ENCODE measurements at places on chromosomes 5 and 9.

GRCh38 chr9:128078504-128079434, 10.7 kb downstream of the SLC25A25 start:
- no peak for DNase-seq

- DNase-seq = no peak
These were observed 94.5 kb downstream of the GRIA1 start for GRCh38 chr5:153584960-153585359.

DNA sequence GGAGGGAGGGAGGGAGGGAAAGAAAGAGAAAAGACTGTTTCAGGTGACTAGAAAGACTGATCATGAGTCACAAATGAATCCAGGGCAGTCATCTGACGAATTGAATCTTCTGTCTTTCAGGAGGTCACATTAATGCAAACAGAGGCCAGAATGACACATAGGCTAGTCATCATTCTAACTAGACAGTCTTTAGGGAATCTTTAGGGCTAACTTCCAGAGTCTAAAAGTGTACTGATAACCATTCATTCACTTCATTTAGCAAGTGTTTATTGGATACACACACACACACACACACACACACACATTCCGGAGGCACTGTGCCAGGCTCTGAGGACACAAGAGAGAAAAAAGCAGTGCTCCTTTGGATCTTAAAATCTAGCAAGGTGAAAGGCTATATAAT, 156.7 kb downstream of the EBF1 start:
- DNase-seq = peak; percentile 14

GRCh38 chr9:110116543-110116885, 91.4 kb downstream of the C9orf152 start:
- DNase-seq = peak; percentile 73

DNA sequence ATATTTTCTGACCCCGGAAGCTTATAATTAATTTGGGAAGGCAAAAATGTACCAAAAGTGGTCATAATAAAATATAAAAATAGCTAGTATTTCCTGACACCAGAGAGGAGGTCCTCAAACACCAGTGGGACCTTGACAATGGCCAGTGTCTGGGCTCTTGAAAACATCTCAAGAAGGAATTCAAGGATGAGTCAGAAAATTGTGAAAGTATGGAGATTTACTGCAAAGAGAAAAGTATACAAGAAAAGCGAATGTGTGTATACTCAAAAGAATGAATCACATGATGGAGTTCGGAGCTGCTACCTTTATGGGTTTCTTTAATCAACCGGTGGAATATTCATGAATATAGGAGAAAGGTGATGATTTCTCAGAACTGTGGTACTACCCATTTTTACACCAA, 1709.0 kb upstream of the WWC1 start:
- DNase-seq = no peak

- no peak for DNase-seq
These were observed 49.5 kb downstream of the KLF4 start for GRCh38 chr9:107439991-107440456.

DNA sequence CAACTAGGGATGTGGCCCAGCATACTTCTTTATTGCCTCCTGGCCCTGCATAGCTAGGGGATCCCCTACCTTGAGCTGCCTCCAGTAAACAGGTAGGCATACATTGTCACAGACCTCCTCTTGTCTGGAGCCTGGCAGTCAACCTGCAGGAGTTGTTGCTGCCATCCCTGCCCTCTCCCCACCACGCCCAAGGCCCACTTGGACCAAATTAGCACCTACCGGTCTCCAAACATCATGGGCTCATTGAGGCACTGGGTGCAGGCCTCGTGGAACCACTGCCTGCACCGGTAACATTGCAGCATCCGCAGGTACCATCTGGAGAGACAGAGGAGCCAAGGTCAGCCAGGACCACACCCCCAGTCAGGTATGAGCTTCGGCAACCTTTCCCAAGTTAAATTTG, 10.3 kb downstream of the PHF19 start:
- DNase-seq = no peak

DNA sequence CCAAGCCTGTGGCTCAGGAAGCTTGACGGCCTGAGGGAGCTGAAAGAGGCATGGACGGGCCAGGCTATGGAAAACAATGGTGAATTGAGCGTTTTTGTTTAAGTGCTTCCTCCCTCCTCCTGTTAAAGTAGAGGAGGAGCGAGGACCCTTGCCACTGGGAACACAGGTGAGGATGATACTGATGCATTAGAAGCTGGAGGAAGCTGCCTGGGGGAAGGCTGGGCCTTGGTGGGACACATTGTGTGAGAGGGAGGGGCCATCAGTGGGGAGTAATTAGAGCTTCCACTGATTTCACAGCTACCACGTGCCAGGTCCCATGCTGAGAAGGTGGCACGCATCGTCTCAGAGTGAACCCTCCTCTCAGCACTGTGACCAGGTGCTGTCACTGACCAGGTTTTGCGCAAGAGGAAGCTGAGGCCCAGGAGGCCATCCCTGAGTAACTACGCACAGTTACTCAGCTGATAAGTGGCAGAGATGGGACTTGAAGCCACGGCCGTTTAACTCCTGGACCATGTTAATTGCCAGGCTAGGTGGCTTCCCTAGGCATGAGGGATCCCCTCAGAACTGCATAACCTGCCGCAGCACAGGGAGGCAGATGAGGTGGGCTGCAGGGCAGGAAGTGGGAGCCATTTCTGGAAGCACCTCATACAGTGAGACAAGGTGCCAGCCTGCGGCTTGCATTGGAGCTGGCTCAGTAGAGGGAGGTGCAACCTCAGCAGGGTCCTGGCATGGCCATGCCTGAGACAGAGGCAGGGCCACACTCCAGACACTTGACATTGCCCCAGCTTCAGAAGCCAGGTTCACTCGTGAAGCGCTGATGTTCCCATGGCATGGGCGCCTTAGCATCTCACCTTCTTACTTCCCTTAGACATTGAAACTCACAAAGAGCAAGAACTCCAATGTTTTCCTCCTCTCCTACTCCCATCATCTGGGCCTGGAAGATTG, 195.3 kb upstream of the MVB12B start:
- no peak for DNase-seq

- no peak for DNase-seq
These were observed 31.6 kb upstream of the GARNL3 start for GRCh38 chr9:127232833-127233549.

DNA sequence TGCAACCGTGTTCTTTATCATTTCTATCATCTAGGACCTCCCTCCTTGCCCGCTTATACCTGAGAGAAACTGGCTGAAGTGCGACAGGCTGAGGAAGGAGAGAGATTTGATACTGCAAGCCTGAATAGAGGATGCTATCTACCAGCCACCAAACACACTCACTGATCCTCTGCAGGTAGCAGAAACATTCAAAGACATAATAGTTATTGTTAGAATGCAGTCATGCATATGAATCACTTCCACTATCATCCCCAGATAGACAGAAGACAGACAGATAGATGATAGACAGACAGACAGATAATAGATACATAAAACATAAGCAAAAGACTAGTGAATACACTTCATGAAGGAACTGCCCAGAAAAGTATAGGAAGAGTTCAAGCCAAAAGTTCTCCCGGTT, 32.9 kb downstream of the FAM81B start:
- no peak for DNase-seq

GRCh38 chr5:122420537-122421236, 108.7 kb downstream of the SNCAIP start:
- no peak for DNase-seq

DNA sequence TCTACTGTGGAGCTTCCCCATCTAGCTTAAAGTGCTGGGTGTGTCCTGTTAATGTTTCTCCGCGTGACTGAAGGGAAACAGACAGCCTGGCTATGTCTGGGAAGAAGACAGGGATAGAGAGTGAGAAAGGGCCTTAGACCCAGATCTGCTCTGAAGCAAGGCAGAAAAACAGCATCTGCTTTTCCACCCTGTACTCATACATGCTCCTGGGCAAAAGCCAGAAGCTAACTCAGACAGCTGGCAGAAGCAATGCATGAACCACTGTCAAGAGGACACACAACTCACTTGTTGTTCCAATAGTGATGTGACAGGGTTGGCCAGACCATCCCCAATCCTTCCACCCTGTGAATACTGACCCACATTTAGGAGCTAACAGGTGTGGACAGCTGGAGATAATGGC, 63.3 kb downstream of the DPYSL3 start:
- DNase-seq = no peak

DNA sequence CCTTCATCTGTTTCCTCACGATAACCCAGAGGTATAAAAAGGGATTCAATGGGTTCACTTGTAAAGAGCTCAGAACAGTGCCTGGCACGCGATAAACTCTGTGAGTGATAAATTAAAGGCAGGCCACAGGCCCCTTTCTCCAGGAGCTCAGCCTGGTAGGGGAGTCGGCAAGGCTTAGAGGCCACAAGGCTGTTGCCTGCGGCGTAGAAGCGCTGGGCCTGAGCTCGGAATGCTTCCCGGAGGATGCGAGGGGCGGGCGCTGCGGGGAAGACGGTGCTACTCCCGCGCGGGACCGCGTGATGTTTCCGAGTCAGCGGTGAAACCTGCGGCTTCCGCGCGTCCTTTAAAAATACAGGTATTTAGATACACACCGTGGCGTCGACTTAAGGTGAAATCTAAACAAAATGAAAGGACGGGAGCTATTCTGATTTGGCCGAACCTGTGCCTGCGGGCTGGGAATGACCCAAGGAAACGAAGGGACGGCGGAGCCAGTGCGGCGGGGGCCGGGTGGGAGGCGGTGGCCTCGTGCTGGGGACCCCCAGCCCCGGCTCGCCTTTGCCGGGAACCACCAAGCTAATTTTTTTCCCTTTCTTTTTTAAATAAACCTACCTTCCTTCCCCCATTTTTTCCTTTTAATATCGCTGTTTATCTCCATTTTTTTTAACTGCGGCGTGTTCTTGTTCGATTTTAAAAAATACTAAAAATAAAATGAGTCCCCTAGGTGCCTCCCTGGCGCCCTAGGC, 6.2 kb downstream of the NKX2-5 start:
- DNase-seq = peak; percentile 24

- DNase-seq = no peak
These were observed 3.6 kb upstream of the PALM2AKAP2 start for GRCh38 chr9:109776391-109776790.

DNA sequence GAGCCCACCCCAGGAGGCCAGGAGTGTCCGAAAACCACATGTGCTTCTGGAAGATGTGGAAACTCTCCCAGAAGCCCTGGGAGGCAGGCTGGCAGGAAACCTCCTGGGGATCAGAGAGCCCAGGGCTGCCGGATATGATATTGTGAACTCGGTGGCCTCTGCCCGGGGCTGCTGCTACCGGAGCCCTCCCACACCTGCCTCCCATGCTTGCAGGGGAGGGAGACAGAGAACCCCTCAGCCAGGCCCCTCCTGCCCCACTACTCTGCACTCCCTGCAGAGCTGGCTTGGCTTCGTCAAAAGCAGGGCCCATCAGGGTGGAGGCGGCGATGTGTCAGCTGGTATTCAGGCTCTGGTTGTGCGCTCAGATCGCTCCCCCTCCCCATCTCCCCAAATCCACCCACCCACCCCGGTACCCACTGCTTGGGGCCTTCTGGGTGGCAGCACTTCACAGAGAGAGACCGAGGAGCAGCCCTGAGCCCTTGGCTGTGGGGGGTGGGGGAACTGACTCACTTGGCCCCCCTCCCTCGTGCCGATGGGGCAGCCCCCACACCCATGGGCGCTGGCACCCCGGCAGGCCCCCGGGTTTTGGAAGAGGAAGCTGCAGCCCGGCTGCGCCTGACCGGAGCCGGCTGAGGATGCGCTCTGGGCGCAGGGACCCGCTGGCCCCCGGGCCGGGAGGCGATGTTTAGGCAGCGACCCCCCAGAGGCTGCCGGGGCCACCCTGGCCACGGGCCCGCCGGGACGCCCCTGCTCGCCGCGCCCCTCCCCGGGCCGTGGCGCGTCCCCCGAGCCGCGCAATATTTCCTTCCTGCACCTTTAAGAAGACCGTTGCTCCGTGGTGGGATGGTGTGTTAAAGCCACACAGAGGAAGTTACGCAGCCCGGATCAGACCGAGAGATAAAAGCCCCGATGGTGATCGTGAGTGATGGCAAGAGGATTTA, 786 bp upstream of the NTNG2 start:
- peak; percentile 46 for DNase-seq

GRCh38 chr5:35771839-35772238, 84.9 kb upstream of the IL7R start:
- DNase-seq = no peak

GRCh38 chr5:42721484-42721883, 35.1 kb upstream of the CCDC152 start:
- DNase-seq = no peak

DNA sequence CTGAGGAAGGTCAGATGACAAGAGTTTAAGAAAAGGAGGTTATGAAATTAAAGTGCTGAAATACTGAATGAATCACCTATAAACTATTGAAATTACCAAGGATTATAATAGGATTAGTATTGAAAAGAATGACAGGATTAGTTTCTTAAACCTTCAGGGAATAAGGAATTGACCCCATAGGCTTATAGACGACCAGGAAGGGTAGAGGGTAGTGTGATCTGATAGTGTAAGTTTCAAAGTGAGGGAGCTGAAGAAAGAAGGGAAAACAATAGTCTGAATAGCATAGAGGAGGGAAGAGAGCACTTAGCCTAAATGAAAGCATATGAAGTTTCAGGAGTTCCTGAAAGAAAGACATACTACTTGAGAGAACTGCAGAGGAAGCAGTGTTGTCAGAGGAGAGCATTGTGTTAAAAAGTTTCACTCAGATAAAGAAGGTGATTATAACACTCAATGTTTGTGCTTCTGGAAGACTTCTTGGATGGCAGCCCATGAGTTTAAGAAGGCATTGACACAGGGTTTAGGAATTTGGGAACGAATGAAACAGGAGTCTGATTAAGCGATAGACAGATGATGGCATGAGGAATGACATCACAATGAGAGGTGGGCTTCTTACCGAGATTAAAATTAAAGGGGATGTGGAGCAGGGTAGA, 557.9 kb upstream of the GRAMD2B start:
- no peak for DNase-seq

- DNase-seq = no peak
These were observed 661.8 kb upstream of the RIOK2 start for GRCh38 chr5:97844797-97845196.

DNA sequence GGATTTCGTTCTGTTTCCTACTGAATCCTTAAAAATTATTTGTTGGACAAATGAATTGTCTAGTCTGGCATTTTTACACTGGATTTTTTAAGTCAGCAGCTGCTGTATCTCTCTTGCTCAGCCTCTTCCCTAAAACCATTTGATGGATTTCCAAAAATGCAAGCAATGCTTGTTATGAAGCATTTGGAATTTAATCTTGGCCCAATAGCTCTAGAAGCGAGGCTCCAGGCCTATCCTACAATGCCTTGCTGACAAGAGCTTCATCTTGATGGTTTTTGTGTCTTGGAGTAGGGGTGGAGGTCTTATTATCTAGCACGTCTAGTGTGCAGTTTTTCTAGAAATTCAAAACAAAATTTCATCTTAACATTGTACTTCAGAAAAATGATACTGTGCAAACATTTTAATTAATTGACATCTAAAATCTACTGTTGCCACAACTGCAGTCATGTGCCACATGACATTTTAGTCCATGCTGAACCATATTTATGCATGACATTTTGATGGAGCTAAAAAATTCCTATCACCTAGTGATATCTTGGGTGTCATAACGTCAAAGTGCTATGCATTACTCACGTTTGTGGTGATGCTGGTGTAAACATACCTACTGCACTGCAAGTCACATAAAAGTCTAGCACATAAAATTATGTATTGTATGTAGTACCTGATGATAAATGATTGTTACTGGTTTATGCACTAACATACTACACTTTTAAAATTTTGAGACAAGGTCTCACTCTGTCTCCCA, 5.9 kb upstream of the RAD23B start:
- DNase-seq = no peak

All from lung microvascular endothelial cell (primary cell).